ENCODE measurements at places on chromosomes 6 and 20. TPM values are rescaled to one million over a fixed set of nuclear protein-coding genes. Genes with fewer than 3 reads are reported as not detected.

Gene UCKL1
- total RNA-seq: 29.6 TPM

GRCh38 chr20:58893355-58894120 is 41.0 kb downstream of the GNAS start:
- peak overlapping the region; percentile 94 for H3K27ac ChIP-seq
- H3K36me3 ChIP-seq: peaks cover 42% of the 10 kb centered on the region
- peak overlapping the region; percentile 79 for H3K4me3 ChIP-seq
- H3K4me1 ChIP-seq: peaks cover 45% of the 10 kb centered on the region
- DNase-seq: peak; percentile 83

- no peaks in the 10 kb centered on the region for H3K27me3 ChIP-seq
- H3K4me1 ChIP-seq: peaks cover 23% of the 10 kb centered on the region
- H3K4me3 ChIP-seq: no peak overlapping the region
- no peak overlapping the region for H3K27ac ChIP-seq
- no peak for DNase-seq
These were observed 23.8 kb downstream of the CYB5R4 start for GRCh38 chr6:83883240-83883639.

Gene PGK2
- not detected for total RNA-seq

DNA sequence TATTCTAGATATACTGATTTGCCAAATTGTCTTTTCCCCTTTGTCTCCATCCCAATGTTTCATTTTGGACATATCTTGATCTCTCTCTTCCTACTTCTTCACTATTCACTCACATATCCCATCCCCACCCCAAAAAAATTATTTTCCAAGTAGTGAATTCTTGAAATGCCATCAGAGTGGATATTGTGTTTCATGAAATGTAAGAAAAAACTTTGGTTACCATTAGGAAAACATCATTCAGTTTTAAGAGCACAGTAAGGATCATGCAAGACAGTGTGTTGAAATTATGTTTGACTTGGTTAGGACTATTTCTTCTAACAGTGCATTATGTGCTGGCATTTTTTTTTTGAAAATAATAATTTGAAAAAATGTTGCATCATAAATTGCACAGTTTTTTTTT is 5.7 kb downstream of the RSPO3 start:
- DNase-seq: no peak
- peaks cover 16% of the 10 kb centered on the region for H3K4me1 ChIP-seq
- H3K27me3 ChIP-seq: peaks cover 33% of the 10 kb centered on the region
- no peak overlapping the region for H3K27ac ChIP-seq

Gene COL20A1
- not detected for total RNA-seq

GRCh38 chr20:400454-401275 is 7.4 kb upstream of the RBCK1 start:
- no peak overlapping the region for H3K4me3 ChIP-seq
- no peak for DNase-seq
- no peak overlapping the region for H3K27ac ChIP-seq
- H3K36me3 ChIP-seq: peaks cover 12% of the 10 kb centered on the region

- no peaks in the 10 kb centered on the region for H3K36me3 ChIP-seq
- H3K4me3 ChIP-seq: no peak overlapping the region
- no peak overlapping the region for H3K27ac ChIP-seq
- DNase-seq: no peak
- H3K4me1 ChIP-seq: peaks cover 15% of the 10 kb centered on the region
These were observed 1.9 kb downstream of the SGK1 start for GRCh38 chr6:134315974-134316441.

- no peak overlapping the region for H3K27ac ChIP-seq
- DNase-seq: no peak
- H3K4me1 ChIP-seq: peaks cover 26% of the 10 kb centered on the region
- H3K4me3 ChIP-seq: no peak overlapping the region
These were observed 113.0 kb upstream of the TMEM170B start for GRCh38 chr6:11424395-11425034.

GRCh38 chr6:24051942-24052589 is 73.9 kb upstream of the NRSN1 start:
- no peaks in the 10 kb centered on the region for H3K36me3 ChIP-seq
- DNase-seq: no peak
- H3K27me3 ChIP-seq: no peaks in the 10 kb centered on the region
- no peak overlapping the region for H3K27ac ChIP-seq
- H3K4me1 ChIP-seq: no peaks in the 10 kb centered on the region

- DNase-seq: no peak
- H3K27me3 ChIP-seq: no peaks in the 10 kb centered on the region
- no peak overlapping the region for H3K4me3 ChIP-seq
- no peak overlapping the region for H3K27ac ChIP-seq
- H3K4me1 ChIP-seq: no peaks in the 10 kb centered on the region
- no peaks in the 10 kb centered on the region for H3K36me3 ChIP-seq
These were observed 1260.8 kb upstream of the GJE1 start for GRCh38 chr6:140871911-140872310.

Gene PNLDC1
- total RNA-seq: 0.29 TPM

- DNase-seq: no peak
- H3K4me1 ChIP-seq: no peaks in the 10 kb centered on the region
- H3K4me3 ChIP-seq: no peak overlapping the region
These were observed 41.7 kb upstream of the RGS17 start for GRCh38 chr6:153172815-153173214.

Gene SLC17A9
- total RNA-seq: 9.5 TPM

Gene ZNF334
- 2.2 TPM for total RNA-seq

DNA sequence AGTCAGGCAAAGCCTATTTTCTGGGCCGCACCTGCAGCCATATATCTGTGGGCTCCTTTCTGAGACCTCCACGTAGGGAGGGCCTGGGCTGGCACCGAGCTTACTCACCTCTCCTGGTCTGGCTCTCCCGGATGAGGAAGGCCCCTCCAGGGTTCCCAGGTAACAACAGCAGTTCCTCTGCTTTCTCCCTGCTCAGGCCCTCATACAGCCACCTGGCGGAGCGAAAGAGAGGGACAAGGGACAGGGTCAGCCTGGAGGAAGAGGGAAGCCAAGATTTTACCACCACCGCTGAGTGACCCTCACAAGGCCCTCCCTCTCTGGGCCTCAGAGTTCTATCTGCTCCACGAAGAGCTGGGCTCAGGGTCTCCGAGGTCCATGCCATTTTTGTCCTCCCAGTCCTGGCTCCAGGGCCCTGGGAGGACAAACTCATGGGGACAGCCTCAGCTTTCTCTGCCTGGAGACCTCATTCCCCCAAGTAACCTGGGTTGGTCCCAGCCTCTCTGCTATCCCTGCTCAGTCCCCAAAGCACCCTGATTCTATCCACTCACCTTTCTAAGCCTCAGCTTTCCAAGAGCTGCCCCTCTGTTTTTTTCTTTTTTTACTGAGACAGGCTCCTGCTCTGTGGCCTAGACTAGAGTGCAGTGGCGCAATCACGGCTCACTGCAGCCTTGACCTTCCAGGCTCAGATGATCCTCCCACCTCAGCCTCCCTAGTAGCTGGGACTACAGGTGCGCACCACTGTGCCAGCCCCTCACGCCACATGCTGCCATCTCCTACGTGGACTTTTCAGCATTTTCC is 13.3 kb downstream of the SLA2 start:
- no peak for DNase-seq
- H3K27me3 ChIP-seq: no peaks in the 10 kb centered on the region
- H3K4me3 ChIP-seq: no peak overlapping the region
- H3K36me3 ChIP-seq: peaks cover 44% of the 10 kb centered on the region

DNA sequence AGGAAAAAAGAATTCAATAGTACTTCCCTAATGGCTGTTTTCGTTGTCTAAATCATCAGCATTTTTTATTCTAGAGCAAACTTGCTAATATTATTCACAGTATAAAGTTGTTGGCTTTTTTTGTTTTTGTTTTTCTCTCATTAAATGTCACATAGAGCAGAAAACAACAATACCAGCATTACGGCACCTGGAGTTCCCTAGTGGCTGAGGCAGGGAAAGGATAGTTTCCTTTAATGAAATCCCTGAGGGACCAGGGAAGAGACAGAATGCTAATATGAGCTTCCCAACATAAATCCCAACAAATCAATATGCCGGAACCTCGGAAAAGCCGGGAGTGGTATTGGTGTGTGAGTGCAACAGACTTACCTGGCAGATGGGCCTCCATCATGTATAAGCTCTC is 235.2 kb upstream of the ASCC3 start:
- H3K4me3 ChIP-seq: no peak overlapping the region
- H3K36me3 ChIP-seq: no peaks in the 10 kb centered on the region
- H3K27me3 ChIP-seq: no peaks in the 10 kb centered on the region
- H3K4me1 ChIP-seq: no peaks in the 10 kb centered on the region
- no peak for DNase-seq

Gene SLC17A2
- not detected for total RNA-seq

Gene PDYN
- not detected for total RNA-seq

DNA sequence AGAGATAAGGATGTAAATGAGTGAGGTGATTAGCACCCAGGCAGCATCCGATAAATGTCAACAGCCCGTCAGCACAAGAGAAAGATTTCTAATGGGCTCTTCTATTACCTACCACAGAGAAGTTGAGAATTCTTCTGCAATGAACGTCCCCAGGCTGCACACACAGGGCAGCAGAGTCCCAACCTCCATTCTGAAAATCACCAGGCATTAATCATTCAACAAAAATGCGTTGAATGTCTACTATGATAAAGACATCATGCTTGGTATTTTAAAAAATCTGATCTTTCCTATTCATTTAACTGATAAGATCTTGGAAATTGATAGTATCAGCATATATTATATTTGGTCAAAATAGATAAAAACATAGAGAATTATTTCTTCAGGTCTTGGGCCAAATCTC is 59.5 kb upstream of the VGLL2 start:
- no peaks in the 10 kb centered on the region for H3K36me3 ChIP-seq
- DNase-seq: no peak
- H3K27me3 ChIP-seq: no peaks in the 10 kb centered on the region
- H3K27ac ChIP-seq: no peak overlapping the region

Gene FAM83C
- total RNA-seq: not detected

GRCh38 chr6:163459007-163459406 is 44.5 kb downstream of the QKI start:
- DNase-seq: no peak
- peak overlapping the region; percentile 96 for H3K27ac ChIP-seq
- H3K27me3 ChIP-seq: no peaks in the 10 kb centered on the region
- H3K4me1 ChIP-seq: peaks cover 66% of the 10 kb centered on the region
- no peak overlapping the region for H3K4me3 ChIP-seq

Gene TXLNB
- 0.17 TPM for total RNA-seq

GRCh38 chr6:116101302-116101718 is 657 bp downstream of the NT5DC1 start:
- peak overlapping the region; percentile 89 for H3K4me3 ChIP-seq
- peaks cover 8% of the 10 kb centered on the region for H3K36me3 ChIP-seq
- no peak for DNase-seq
- no peaks in the 10 kb centered on the region for H3K27me3 ChIP-seq
- peak overlapping the region; percentile 80 for H3K27ac ChIP-seq
